ENCODE measurements at places on chromosomes 6 and 20. TPM values are rescaled to one million over a fixed set of nuclear protein-coding genes. Genes with fewer than 3 reads are reported as not detected.

Gene HAO1
- not detected for polyA plus RNA-seq

Gene DAAM2
- polyA plus RNA-seq, result 16.3 TPM

Gene AKAP12
- 5.7 TPM for polyA plus RNA-seq

Gene OR2J3
- polyA plus RNA-seq, result not detected

Gene ACTL10
- 0.59 TPM for polyA plus RNA-seq

Gene NRSN1
- polyA plus RNA-seq, result not detected

Gene ADAM33
- 5.6 TPM for polyA plus RNA-seq

Gene MACROD2
- polyA plus RNA-seq, result 0.28 TPM

Gene SMLR1
- not detected for polyA plus RNA-seq

Gene OXT
- 0.35 TPM for polyA plus RNA-seq
